ENCODE measurements at places on chromosomes 1 and 21.

- DNase-seq: no peak
Observed at GRCh38 chr1:119808491-119808890, 2.8 kb downstream of the REG4 start.

DNA sequence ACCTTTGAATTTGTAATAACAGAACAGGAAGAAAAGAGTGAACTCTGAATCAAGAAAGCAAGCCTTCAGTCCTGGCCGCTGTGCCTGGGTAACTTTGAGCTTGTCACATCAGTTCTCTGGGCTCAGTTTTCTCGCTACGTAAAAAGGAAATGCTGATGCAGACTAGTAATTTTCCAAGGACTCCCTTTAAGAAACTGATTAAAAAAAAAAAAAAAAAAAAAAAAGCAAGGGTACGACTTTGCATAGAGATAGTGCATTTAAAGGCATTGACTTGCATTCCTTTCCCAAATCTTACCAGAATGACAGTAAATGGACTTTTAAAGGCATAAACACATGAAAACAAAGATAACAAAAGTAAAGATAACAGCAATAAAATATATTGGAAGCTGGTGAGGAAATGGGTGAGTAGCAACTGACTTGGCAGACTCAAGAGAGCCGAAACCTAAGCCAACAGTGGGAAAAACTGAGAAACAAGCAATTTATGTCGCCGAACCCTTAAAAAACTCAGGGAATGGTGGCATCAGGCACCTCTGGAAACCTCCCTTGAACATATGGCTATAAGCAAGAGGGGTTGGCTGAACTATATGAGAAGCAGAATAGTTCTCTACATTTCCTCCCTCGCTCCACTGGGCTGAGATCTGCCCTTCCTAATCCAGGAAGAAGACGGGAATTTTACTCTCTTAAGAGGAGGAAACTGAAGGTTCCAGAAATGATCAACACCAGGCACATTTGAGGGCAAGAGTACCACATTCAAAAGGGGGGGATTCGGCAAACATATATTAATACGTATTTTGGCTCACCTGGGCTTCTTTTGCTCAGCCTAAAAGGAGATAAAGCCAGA is 189.2 kb downstream of the CDC7 start:
- no peak for DNase-seq

- DNase-seq: no peak
Observed at GRCh38 chr1:218273762-218274479, 11.2 kb upstream of the RRP15 start.

DNA sequence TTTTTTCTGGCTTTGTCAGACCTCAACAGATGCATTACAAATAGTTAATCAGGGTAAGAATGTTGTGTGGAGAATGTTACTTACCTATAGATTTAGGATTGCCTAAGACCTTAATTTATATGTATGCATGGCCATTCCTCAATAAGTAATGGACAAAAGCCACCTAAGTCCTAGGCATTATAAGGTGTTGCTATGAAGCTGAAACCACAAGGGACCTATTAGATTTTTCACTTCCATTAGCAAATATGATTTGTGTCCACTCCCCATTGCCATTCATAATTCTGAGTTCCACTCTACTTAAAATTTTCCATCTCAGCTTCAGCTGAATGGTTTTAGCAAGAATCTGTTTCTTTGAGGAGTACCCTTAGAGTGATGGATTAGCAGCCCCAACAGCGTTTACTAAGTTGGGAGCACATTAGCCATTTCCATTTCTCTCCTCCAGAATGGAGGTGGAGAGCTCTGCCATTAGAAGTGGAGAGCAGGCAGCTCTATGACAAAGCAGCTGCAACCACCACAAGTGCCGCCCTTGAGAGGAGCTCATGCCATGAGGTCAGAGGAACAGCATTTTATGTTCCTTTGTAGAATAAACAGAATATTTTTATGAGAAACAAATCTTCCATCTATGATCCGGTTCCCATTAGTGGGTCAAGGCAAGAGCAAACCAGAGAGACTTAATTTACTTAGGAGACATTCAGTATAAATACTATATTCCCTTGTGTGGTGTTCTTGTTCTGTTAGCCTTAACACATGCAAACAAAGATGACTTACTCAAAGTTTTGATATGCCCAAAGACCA is 28.9 kb upstream of the C1orf87 start:
- DNase-seq: no peak

DNA sequence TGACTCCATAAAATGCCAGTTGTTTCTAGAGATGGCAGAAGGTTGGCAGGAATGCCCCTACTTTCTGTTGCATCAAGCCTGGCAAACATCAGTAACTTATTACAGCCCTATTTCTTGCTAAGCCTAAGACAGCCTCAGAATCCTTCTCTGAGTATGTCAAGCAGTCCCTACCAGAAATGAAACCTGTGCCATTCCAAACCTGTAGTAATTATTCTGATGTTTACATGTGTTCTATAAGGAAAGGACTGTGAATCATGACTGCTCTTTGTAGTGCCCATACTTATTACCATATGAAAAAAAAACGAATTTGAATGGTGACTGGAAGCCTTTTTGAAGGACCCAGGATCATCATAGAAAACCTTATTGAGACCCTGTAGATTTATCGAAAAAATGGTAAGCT is 5.4 kb downstream of the CDCA8 start:
- DNase-seq: no peak

DNA sequence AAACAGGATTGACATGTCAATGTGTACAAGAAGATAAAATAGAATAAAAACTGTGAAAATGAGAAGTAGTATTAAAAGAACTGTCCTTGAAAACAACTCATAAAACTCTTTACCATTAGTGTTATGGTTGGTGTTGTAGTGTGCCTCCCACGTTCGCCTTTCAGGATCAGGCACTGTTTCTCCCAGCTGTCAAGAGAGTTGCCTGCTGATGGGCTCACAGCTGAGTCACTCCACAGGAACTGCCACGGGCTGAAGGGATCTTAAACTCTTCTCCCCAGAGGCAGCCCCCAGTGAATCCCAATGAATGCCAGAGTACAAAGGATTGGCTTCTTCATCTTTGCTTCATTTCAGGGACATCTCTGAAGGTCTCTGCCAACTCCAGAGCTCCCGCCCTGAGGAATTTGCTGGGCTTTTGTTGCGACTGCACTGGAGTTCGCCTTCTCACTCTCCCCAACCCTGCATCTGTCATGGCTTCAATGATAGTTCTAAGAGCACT is 119.6 kb downstream of the ADGRL2 start:
- no peak for DNase-seq

GRCh38 chr21:30882866-30883597 is 1.7 kb upstream of the KRTAP11-1 start:
- DNase-seq: no peak

Measured in stimulated activated CD4-positive, alpha-beta T cell treated with anti-CD3 and anti-CD28 coated beads, Interleukin-12 subunit alpha, Interleukin-12 subunit beta, amount 100 ng/mL, for 48 hours (primary cell).